ENCODE measurements at places on chromosomes 13 and 19.

DNA sequence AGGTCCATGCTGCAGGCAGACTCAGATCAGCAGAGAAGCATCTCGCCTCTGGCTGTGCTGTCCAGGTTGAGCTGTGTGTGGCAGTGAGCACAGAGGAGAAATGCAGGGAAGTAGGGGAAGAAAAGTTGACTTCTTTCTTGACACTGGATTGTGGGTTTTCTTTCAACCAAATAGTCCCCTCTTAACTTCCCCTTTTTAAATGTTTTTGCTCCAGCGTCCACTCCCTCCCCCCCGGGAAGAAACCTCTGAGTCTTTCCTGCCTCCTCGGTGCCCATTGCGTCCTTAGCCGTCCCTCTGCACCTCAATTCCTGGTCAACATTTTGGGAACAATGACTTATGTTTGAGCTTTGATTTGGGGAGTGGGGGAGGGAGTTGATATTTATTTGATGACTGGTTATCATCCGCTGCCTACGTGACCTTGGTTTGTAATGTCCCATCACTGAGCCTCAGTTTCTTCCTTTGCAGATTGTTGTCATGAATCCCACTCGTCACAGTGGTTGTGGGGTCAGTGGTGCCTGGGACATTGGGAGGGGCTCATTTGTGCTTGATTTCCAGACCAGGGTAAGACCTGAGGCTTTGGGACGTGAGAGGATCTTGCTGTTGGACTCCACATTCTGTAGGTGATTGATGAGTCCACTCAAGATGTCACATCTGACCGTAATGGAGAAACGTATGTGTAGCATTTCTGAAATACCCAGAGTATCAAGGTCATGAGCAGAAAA, at the start of gene LILRB2:
TSS of gene LILRB2 (minus strand) at position 104 of the 722 bp plus-strand sequence. CDS start 614 bp downstream, outside the sequence.
- DNase-seq = no peak

DNA sequence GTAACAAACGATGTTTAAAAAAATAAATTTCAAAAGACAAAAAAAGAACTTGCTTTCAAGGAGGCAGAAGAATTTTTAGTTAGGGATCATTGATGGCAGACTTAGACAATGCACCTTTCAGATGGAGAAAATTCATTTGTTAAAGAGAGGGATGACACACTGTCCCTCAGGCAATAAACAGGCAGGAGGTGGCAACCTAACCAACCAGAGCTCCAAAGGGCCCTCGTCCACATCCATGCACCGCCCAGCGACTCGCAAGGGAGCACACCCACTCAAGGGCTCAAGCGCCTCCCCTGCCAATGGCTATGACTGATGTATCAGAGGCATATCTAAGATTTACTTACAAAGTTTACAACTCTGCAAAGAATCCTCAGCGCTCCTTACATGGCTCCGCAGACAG, 81.9 kb downstream of the TUBGCP3 start:
- no peak for DNase-seq

DNA sequence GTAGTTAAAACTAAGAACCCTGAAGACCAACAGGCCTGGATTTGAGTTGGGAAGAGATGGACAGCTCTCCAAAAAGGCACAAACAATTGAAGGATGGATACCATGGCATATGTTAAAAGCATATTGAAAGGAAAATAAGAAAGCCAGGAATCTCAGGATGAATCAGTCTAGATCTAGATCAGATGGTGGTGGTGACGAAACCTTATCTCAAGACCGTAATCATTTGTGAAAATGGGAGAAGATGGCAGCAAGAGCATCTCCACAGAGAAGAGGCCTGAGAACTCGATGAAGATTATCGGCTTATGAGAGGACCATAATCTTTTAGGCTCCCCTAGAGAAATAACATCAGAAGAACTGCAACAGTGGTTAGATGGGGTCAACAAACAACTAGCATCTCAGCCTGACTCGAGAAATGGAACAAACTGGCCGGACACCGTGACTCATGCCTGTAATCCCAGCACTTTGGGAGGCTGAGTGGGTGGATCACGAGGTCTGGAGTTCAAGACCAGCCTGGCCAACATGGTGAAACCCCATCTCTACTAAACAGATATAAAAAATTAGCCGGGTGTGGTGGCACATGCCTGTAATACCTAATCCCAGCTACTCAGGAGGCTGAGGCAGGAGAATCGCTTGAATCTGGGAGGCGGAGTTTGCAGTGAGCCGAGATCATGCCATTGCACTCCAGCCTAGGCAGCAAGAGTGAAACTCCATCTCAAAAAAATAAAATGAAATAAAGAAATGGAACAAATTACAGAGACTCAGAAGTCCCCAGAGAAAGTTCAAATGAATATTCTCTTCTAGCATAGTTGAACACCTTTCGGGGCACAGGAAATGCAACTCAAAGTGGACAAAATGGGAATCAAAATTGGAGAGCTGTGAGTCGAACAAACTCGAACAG, 47.6 kb downstream of the FOXO1 start:
- no peak for DNase-seq

DNA sequence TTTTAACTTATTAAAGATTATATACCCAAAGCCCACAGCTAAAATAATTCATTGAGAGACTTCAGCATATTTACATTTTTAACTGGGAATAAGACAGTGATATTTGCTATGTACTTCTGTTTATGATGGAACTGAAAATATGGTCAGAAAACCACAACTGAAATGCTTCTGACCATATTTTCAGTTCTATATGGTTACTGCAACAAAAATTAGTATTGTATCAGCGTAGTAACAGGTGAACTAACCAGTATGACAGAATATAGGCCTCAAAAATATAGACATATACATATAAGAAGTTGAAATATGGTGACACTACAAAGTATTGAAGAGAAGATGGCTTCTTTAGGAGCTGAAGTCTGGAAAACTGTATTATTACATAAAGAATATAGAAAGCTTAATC, 857.4 kb downstream of the OLFM4 start:
- no peak for DNase-seq

DNA sequence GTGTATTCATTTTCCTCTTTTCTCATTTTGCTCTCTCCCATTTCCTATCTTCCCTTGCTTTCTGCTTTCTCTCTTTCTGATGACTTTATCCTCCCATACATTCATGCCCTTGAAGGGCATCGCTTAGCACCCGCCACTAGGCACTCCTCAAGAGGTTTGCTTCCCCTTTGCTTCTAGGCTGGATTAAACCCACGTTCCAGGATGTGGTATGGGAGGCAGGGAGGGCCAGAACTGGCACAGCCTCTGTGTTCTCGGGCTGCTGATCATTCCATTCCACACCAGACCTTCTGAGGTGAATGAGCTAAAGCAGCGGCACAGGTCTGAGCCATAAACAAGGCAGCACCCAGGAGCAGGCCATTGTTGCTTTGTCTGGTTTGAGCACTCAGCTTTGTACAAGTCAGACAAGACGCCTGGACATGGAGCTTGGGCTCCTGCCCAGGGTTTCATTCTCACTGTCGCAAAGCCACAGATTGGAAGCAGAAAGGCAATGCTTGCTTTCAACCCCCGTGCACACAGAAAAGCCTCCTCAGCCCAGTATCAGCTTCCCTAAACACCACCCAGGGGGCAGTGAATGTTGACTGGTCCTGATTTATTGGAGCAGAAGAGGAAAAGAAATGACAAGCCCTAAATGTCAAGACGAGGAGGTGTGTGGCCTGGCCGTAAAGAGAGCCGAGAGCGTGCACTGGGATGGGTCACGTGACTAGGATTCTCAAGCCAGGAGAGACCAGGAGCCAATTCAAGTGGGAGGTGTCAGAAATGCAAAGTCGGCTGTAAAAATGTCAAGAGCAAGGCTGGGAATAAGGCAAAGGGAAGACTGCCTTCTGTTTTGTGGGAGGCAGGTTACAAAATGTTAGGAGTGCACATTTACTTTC, 218.0 kb upstream of the SERP2 start:
- DNase-seq = no peak

DNA sequence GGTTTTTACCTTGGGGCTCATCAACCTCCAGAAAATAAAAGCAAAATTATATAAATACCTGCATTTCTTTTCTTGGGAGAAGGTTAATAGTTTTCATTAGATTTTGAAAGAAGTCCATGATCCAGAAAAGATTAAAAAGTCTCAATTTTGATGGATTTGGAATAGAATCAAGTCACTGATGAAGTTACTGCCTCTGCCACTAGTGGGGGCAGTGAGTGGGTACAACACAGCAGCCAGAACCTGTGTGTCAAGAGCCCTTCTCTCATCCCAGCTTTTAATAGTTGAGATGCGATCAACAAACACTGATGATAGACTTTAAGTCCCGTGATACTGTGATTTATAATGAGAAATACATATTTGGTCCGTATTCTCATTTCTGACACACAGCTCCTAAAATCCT, 686.7 kb downstream of the DIAPH3 start:
- no peak for DNase-seq

GRCh38 chr19:38650172-38650775, 2.8 kb downstream of the ACTN4 start:
- DNase-seq = no peak

DNA sequence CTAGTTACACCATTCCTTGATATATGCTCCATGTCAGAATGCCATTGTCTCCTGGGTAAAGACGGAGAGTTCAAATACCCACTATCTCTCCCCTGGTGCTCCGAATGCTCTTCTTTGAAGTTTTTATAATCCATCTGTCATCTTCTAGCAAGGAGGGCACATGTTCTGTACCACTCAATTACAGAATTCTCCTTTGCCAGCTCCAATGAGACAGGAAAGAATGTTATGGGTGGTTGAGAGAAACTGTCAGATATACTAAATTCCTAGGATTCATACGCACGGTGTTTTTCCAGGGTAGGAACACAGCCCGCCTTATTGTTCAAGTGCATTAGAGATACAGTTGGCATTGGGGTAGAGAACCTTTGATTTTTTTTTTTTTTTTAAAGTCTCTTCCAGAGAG, 118.0 kb upstream of the ZNF536 start:
- DNase-seq = no peak

DNA sequence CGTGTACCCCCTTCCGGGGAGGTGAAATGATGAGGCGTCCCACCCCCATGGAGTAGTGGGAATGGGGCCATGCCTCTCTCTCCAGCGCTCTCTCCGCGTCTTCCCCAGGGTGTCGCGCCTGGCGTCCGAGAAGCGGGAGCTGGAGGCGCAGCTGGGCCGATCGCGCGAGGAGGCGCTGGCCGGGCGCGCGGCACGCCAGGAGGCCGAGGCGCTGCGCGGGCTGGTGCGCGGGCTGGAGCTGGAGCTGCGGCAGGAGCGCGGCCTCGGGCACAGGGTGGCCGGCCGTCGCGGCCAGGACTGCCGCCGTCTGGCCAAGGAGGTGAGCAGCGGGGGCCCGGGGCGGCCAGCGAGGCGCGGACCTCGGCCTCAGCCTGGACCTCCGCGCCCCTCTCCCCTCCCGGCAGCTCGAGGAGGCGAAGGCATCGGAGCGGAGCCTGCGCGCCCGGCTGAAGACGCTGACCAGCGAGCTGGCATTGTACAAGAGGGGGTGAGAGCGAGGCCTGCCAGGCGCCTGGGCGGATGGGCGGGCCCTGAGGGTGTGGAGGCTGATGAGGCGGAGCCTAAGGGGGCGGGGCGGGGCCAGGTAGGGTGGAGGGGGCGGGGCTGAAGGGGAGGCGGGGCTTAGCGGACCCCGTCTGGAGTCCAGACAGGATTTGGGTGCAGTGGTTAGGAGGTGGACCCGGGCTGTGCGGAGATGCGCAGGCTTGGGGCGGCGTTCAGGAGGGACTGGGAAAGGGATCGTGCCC, 7.7 kb downstream of the PGLYRP1 start:
- peak; percentile 82 for DNase-seq

- no peak for DNase-seq
Measured at GRCh38 chr13:32511482-32511881, 27.1 kb downstream of the N4BP2L2 start.

DNA sequence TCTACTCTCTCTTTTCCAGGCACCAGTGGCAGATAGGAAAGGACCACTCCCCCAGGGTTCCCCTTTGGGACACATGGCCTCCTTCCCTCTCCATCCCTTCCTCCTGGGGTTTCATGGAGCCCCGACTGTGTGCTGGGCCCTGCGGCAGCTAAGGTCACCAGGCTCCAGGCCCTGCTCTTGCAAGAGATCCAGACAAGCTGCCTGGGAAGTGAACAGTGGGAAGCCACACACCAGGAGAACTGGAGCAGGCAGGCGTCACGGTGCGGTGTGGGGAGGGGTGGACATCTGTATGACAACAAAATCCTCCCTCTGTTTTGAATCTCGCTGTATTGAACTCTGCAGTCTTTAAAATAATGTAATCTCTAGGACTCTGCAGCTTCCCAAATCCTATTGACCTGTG, 330.1 kb downstream of the UQCRFS1 start:
- no peak for DNase-seq

GRCh38 chr13:110826861-110827672, 87.8 kb downstream of the ANKRD10 start:
- no peak for DNase-seq

DNA sequence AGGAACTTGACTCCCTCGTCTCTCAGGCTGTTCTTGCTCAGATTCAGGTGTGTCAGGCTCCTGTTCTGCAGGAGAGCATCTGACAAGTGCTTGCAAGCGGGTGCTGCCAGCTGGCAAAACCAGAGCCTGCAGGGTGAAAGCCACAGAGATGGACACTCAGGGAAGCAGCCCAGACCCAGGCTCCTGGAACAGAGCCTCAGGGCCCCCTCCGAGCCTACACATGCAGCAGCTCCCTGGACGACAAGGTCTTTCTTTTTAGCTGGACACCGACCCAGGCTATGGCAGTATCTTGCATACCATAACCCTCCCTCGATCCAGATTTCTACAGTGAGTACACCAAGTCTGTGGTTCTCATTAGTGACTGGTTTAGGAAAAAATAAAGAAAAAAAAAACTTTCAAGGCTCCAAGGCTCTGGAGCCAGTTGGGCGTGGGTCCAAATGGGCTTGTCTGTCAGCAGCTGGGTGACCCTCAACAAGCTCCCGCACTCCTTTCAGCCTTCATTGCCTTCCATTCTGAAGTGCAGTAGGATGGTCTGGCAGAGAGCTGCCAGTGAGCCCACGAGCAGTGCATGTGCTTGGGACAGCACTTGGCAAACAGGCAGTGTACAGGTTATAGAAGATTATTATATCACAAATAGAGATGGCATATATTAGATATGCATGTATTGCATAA, 29.9 kb downstream of the NLRP13 start:
- no peak for DNase-seq

DNA sequence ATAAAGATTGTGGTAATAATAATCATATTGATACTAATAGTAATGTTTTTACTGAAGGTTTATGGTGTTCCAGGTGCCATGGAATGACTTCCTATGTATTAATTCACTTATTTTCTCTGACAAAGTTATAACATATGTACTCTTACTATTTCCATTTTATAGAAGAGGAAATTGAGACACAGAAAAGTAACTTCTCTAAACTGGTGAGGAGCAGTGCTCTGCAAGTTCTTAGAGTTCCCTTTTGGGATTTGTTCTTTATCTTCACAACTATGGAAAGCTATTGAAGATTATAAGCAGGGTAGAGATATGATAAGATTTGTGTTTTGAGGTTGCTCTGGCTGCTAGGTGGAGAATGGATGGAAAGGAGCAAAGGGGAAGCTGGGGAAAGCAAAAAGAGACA, 83.9 kb upstream of the OLFM4 start:
- no peak for DNase-seq

DNA sequence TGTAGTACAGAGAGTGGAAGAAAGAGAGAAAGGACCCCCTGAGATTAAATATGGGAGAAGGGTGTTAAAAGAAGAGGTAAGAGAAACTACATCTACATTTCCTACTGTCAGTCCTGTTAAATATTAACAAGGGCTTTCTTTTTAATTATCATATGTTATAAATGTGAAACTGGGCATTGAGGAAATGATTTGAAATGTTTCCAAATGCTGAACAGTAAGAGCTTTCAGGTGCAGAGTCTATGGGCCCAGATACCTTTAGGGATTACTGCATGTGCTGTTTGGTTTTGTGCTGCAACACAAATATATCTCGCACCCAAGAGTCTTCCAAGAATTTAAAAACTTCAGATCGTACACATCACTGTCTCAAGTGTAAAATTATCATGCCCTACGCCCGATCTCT, 176.3 kb downstream of the RBM26 start:
- no peak for DNase-seq

GRCh38 chr13:99471221-99472121, 29.8 kb upstream of the TM9SF2 start:
- no peak for DNase-seq
